ENCODE measurements at places on chromosomes 11 and 22. TPM values are rescaled to one million over a fixed set of nuclear protein-coding genes. Genes with fewer than 3 reads are reported as not detected.

Gene THOC5
- total RNA-seq = 35.6 TPM

Gene VSIG10L2
- total RNA-seq = 0.05 TPM

Gene MS4A4A
- 43.9 TPM for total RNA-seq

DNA sequence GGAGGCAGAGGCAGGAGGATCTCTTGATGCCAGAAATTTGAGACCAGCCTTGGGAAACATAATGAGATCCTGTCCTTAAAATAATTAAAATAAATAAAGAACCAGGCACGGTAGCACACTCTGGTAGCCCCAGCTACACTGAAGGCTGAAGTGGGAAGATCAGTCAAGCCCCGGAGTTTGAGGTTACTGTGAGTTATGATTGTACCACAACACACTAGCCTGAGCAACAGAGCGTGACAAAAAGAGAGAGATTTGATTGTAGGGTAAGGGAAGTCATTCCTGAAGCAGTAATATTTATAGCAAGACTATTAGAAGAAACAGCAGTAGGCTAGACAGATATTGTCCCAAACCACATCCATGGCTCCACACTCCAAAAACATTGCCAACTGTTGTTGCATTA is 1408.4 kb upstream of the TENM4 start:
- no peak for DNase-seq

Measured in left cardiac atrium (tissue), 4 donors.